ENCODE measurements at places on chromosomes 11 and 22.

DNA sequence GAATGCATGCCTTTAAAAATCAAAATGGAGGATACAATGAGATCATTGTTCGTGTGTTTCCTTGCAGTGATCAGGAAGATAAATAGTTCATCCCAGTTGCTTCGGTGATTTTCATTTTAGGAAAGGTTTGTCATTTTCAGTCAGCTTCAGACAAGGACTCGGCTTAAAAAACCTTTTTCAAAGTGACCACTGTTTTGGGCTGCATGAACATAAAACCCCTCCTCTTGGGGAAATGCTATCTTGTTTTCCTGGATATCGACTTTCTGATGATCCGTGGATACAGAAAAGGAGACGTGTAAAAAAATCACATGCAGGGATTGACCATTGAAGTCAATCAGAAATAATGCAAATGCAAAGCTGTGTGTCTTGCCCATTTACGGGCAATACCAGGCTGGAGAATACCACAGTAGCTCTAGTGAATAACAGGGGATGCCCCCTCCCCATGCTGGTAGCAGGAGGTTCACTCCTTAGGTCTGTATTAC lies 146.8 kb downstream of the MAML2 start:
- DNase-seq = no peak

DNA sequence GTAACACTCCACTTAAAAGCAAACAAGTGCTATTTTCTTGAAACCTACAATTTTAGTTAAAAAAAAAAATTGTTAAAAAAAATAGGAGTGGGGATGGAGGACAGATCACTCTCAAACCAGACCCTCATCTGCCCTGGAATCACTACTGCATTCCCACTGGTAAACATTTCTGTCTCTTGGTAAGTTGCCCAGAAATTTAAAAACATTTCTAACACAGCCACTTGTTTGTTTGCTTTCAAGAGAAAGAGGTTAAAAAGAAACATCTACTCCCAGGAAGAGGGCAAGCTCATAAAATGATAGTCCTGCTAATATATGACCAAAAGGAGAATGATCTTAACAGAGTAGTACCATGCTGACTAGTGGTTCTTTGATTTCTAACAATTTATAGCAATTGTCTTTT lies 83.3 kb downstream of the SGSM3 start:
- no peak for DNase-seq

DNA sequence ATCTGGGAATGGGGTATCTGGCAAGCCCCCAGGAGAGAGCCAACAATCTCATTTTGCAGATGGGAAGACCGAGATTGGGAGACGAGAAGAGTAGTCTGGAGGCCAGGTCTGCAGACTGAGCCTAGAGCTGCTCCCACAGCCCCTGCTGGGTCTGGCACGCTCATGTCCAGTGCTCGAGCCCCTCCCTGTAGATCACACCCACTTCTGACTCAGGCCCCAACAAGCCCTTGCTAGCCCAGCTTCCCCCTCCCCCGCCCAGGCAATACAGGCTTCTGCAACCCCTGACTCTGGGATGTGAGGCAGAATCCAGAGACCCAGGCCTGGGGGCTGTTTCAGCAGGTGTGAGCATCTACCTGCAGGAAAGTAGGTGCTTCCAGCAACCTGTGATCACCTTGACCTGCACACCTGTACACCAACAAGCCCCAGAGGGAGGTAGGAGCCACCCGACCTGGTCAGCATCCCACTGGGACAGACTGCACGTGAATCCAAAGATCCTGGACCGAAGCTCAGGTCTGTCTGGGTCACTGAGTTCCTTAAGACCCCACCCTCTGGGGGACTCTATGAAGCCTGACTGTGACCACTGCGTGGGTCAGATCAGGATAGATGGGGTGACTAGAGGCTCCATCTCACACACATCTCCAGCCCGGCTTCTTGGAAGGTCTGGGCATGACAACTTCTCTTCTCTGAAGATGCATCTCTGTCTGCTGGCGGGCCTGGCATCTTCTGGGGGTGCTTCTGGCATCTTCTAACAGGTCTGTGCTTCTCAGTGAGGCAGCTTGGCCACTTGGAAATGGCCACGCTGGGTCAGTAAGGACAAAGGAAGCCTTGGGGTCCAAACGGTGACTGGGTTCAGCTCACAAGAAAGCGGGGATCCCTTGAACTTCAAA lies 29.3 kb downstream of the LINC01488 start:
- DNase-seq = no peak

DNA sequence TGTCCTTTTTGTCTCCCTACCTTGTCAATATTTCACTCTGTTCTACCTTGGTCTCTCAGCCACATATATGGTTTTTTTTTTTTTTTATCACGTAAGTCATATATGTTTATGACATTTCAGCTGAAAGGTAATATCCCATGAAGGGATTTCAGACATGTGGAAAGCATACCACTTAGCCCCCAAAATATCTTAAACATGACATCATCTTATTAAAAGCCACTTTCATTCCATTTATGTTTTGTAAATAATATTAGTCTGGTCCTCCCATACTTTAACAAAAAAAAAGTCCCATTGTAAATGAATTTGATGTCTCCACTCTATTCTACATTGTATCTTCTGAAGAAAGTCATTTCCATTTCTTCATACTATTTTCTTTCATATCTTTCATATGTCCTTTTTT lies 85.4 kb downstream of the CSTPP1 start:
- DNase-seq = no peak

GRCh38 chr11:31997955-31998354 lies 92.9 kb upstream of the RCN1 start:
- DNase-seq = no peak

DNA sequence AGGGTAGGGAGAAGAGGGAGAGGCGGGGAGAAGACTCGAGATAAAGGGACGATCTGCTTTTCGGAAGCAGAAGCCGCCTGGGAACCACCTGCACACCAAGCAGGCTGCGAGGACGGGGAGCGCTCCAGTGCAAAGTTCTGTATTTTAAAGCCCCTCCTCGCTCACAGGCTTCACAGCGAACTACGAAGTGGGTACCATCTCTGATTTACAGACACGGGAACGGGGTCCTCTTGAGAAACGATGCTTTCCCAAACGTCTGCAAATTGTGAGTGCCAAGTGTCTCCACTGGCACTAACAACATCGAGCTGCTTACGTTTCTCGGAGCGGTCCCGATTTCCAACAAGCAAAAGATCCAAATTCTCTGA lies 700 bp upstream of the STX3 start:
- DNase-seq = no peak

DNA sequence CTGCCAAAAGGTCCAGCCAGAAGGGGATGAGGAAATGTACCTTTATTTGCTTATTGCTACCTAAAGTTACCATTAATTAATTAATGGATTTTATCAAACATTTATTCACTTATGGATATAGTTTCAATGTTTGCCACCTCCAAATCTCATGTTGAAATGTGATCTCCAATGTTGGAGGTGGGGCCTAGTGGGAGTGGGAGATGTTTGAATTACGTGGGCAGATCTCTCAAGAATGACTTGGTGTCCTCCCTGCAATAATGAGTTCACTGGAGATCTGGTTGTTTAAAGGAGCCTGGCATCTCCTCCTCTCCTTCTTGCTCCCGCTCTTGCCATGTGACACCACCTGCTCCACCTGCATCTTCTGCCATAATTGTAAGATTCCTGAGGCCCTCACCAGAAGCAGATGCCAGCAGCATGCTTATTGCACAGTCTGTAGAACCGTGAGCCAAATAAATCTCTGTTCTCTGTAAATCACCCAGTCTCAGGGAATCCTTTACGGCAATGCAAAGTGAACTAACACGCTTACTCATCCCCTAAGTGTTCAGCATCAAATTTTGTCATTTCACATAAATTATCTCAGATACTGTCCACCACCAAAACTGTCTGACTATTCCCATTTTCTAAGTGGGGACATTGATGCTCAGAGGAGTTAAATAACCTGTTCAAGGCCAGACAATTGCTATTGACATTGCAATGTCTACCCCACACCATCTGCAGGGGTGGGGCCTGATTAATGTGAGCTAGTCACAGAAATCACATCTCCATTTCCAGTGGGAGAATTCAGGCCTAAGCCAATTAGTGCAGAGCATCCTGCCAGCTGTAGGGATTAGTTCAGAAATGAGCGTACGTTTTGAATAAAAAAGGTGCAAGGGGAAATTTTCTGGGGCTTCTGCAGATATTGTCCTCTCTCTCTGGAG lies 51.6 kb upstream of the SYN3 start:
- DNase-seq = no peak

DNA sequence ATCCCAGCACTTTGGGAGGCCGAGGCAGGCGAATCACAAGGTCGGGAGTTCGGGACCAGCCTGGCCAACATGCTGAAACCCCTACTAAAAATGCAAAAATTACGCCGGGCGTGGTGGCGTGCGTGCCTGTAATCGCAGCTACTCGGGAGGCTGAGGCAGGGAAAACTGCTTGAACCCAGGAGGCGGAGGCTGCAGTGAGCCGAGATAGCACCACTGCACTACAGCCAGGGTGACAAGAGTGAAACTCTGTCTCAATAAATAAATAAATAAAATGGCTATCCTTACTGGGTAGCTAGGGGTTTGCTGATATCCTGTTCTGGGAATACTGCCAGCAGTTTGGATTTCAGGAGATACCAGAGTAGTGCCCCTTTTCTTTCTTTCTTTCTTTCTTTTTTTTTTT lies 2.4 kb upstream of the RBM14 start:
- DNase-seq = no peak

GRCh38 chr11:33452836-33453624 lies 195.8 kb downstream of the HIPK3 start:
- no peak for DNase-seq

- no peak for DNase-seq
These were observed 93.2 kb downstream of the LRRC32 start for GRCh38 chr11:76577226-76577920.

- DNase-seq = no peak
These were observed 34.9 kb downstream of the TRAF6 start for GRCh38 chr11:36475192-36475591.

DNA sequence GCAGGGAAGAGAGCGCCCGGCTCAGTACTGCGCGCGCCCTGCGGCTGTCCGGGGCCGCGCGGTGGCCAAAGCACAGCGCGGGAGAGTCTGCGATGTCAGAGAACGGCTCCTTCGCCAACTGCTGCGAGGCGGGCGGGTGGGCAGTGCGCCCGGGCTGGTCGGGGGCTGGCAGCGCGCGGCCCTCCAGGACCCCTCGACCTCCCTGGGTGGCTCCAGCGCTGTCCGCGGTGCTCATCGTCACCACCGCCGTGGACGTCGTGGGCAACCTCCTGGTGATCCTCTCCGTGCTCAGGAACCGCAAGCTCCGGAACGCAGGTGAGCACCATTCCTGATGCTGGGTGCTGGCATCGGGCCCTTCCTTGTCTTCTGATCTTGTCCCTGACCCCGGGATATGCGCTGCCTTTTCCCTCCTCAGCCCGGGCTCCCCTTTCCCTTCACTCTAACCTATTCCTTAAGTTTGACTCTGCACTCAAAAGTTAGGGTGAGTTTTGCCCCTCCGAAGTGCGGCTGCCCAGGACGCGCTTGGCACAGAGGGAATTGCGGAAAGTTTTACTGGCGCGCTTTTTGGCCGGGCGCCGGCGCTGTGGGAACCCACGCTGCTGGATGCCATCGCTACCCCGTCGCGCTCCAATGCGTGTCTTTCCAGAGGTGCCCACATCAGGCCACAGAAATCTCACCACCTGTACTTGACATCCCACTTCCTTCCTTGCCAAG lies at the start of gene MTNR1B:
Gene MTNR1B, plus strand, starts transcription at position 18 of the 714 bp plus-strand sequence. Its CDS starts 75 bp downstream, at position 93.
- no peak for DNase-seq

DNA sequence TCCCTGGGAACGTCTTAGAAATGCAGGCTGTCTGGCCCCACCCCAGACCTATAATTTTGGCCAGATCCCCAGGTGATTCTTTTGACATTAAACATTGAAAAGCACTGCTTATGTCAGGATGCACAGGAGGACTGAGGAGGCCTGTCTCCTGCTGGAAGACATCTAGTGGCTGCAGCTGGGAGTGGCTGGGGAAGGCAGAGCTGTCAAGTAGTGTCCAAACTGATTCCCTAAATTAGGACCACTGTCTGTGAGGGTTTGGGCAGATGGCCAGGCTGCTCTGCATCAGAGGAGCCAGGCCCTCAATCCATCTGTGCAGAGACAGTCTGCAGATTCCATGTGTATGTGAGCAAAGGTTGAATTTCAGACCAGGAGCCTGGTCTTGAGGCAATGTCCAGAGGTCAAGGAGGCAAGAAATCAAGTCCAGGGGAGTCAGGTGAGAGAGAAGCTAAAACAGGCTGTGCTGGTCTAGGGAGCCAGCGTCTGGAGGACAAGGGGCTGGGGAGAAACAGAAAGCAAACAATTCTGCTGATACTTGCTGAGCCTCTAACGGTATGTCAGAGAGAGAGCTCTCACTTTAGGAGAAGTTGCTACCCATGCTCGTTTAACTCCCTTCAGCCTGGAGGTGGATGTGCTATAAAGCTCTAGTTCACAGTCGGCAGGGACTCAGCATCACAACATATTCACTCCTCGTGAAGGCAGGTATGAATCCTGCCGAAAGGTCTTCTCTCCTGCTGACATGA lies 15.3 kb upstream of the SYTL2 start:
- DNase-seq = no peak

DNA sequence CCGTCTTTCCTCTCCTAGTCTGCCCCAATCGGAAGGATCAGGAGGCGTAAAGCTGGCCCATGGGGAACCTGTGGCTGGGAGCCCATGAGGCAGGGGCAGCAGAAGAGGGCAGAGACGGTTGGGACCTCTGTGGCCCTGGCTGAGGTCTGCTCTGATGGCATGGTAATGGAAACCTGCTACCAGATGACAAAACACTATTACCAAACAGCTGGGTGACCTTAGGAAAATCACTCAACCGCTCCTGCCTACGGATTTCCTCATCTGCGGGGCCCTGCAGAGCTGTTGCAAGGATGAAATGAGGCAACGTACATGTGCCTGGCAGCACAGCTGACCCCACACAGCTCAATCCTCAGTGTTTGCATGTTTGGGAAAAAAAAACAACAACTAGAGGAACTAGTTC lies 4.6 kb downstream of the AP5B1 start:
- no peak for DNase-seq

DNA sequence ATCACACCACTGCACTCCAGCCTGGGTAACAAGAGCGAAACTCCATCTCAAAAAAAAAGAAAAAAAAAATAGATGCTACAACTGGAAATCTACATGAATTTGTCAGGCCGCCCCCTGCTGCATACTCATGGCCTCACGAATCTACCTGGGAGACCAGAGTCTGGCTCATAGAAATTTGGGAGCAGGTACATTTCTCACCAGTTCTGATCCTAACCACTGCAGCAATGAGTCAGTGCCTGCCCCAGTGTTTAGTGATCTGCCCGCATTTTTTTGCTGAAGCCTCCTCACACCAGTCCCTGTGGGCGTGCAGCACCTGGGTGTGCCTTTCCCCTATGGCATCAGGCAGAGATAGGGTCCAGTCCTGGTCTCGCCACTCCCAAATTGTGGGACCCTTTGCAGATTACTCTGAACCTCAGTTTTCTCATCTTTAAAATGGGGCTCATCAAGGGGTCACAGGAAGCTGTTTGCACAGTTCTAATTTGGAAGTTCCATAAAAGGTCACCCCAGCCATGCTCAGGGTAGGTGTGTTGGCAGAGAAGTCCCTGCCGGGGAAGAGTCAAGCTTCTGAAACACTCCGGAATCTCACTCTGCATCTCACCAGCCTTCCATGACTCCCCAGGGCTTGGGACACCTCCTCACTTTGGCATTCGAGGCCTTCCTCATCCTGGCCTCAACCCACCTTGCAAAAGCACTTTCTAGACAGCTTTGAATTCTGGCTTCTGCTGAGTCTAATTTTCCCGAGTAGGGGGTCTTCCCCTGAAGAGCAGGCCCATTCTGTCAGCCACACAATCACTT lies 39.3 kb upstream of the LINC01488 start:
- no peak for DNase-seq

- DNase-seq = no peak
These were observed 45.9 kb downstream of the TBX1 start for GRCh38 chr22:19806213-19807160.

- no peak for DNase-seq
These were observed at the start of gene PNPLA5 for GRCh38 chr22:43891360-43892182. PNPLA5 (minus strand) TSS chr22:43892013; CDS start chr22:43891880, 133 bp downstream.

GRCh38 chr11:26780376-26781085 lies 58.7 kb upstream of the SLC5A12 start:
- no peak for DNase-seq
